ENCODE measurements at places on chromosomes 1 and 21.

DNA sequence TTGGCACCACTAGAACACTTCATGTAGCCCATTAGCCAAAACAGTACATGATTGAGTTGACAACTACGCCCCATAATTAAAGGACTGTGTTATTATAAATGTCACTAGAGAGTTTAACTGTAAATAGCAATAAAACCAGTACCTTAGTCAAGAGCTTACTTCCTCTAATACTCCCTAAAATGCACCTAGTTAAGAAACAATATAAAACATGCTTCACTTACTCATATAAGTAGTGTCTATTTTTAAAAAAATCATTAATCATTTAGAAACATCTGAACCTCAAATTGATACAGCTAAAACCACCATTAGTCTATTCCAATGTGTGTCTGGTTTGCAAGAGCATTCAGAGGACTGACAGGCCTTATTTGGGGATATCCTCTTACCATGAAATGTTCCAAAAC is 25.3 kb downstream of the PTP4A2 start:
- DNase-seq: no peak

GRCh38 chr1:45246760-45247159 is 40.4 kb upstream of the ZSWIM5 start:
- no peak for DNase-seq

DNA sequence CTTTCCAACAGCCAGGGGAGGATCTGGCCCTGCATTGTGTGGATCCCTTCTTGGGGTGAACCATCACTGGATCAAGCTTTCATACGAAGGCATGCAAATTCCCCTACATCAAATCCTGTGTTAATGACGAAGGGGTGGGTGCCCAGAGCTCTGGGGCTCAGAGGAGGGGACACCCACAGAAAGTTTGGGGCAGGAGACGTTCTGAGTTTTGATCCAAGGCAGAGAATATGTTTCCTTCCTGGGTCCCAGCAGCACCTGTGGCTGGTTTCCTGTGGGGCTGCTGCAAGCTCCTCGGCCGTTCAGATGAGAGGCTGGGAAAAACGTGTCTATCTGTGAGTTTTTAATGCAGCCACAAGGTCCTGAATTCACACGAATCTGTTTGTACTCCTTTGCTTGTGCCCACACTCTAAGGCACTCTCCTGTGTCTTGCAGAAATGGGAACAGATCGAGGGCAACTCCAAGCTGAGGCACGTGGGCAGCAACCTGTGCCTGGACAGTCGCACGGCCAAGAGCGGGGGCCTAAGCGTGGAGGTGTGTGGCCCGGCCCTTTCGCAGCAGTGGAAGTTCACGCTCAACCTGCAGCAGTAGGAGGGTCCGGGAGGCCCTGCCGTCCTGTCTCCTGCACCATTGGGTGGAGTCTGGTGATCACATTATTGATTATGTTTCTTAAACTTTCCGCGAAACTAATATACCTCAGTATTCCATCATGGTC is 147.1 kb downstream of the PGBD5 start:
- no peak for DNase-seq

GRCh38 chr1:169472738-169473137 is 13.0 kb downstream of the SLC19A2 start:
- DNase-seq: no peak

DNA sequence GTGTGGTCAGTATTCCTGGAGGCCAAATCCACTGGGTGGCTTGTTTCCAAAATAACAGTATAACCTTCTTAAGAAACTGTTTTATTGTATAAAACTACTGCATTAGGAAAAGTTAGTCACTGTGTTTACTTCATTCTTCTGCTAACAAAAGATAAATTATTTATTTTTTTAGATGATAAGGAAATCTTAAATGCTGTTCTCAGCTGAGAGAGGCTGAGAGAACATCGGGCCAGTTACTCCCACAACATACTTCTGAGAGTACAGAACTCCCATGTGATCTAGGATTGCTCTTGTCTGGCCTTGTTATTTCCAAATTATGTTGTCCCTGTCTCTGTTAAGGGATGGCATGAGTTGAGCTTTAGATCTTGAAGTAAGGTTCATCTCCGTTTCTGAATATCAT is 96.7 kb upstream of the CXADR start:
- DNase-seq: no peak

DNA sequence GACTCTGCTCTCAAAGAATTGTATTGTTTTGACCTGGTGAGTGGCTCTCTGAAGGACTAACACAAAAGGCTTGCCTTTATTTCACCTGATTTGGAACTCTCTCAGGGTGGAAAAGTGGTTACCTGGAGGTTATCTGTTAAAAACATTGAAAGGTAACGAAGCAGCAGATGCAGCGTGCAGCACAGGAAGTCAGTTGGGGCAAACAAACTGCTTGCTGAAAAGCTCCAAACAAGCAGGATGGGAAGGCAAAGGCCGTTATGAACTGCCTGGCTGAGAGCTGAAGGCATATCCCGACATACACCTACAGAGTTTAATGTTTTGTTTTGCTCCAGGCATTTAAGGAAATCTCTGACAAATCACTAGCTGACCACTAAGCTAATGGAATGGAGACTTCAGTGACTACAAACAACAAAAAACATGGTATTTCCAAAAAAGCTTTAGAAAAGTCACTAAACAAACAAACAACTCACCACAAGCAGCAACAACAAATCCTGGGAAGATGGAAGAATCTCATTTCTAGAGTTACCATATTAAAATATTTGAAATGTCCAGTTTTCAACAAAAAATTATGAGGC is 44.3 kb upstream of the BATF3 start:
- DNase-seq: no peak

DNA sequence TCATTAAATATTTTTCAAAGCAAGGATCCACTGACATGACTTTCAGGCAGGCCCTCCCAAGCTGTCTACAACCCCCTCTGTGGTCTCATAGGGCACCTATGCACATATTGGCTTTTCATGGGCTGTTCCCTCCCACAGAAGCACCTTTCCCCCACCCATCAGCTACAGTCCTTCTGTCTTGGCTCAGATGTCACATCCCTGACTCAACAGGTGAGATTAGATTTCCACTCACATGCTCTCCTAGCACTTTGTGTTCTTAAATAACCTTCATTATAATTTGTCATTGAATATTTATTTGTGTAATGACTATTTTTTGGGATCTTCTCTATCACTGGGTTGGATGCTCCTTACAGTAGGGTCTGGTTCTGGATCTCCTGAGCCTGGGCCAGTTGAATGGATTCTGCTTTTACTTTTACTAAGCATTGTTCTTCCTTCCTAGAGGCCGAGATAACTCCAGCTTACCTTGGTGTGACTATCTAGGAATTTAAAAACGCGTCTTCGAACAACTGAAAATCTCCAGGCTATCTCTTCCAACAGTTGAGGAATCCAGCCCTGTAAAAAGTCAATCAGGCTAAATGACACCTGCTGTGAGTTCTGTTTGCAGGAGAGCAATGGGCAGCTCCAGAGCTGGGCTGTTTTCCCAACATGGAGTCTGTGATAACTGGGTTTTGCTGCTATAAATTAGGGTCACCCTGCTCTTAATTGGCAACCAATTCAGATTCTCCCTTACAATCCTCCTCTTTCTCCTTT is 16.2 kb downstream of the ROR1 start:
- no peak for DNase-seq

DNA sequence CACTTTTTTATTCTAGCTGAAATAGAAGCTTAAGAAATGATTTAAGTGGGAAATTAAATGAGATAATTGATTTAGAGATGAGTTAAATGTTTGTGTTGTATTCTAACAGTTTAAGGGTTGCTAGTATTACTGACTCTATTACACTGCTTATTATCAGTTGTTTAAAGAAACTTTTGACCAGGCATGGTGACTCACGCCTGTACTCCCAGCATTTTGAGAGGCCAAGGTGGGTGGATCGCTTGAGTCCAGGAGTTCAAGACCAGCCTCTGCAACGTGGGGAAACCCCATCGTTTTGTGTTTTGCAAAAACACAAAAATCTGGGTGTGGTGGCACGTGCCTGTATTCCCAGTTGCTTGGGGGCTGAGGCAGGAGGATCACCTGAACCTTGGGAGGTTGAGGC is 14.2 kb downstream of the CLIC4 start:
- DNase-seq: no peak

DNA sequence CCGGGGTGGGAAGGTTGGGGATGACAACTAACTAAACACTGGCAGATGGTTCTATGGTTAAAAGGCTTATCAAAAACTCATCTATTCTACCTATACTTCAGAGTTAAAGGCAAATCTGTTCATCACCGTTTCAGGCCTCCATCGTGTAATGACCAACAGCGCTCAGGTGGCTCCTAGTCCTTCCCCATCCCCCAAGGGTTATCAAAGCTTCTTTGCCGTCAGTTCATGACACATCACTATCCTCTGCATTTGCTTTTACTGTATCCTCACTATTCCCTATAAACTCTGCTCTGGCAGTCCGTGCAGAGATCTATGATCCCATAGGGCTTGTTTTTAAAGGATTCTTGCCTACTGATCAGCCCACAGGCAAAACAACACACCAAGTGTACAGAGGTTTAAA is 8.2 kb downstream of the HMGN1 start:
- no peak for DNase-seq

GRCh38 chr1:222387007-222387814 is 160.7 kb downstream of the HHIPL2 start:
- DNase-seq: no peak

DNA sequence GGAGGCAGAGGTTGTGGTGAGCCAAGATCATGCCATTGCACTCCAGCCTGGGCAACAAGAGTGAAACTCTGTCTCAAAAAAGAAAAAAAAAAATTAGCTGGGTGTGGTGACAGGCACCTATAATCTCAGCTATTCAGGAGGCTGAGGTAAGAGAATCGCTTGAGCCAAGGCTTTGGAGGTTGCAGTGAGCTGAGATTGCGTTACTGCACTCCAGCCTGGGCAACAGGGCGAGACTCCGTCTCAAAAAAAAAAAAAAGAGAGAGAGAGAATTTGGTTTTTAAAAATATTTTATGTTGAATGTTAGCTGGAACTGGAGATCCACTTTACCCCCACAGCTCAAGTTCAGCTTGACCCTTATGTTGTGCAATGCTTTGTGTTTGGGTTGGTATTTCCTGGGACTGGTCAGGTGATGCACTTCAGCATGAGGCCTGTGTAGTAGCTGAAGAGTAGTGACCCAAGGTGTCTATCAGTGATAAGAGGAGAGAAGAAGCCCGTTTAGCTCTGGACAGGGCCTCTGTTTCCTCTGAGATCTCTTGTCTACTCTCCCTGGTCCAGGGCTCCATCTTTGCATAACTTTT is 36.8 kb upstream of the MACF1 start:
- no peak for DNase-seq

- DNase-seq: no peak
These were observed 674 bp upstream of the HES5 start for GRCh38 chr1:2530513-2531361.

DNA sequence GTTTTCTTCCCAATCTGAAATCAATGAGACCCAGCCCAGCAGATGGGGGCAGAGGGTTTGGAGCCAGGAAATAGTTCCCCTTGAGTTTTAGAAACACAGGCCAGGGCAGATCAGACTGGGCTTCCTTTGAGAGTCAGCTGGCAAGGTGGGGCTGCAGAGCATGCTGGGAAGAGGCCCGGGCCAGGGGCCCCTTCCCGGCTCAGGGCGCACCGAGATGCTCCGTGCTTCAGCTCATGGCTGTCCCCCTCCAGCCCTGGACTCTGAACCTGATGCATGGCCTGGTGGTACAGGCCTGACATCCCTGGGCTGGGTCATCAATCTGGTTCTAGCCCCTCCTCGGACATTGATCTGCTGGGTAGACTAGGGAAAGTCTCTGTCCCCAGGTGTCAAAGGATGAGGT is 65.1 kb upstream of the RUNX3 start:
- DNase-seq: no peak

DNA sequence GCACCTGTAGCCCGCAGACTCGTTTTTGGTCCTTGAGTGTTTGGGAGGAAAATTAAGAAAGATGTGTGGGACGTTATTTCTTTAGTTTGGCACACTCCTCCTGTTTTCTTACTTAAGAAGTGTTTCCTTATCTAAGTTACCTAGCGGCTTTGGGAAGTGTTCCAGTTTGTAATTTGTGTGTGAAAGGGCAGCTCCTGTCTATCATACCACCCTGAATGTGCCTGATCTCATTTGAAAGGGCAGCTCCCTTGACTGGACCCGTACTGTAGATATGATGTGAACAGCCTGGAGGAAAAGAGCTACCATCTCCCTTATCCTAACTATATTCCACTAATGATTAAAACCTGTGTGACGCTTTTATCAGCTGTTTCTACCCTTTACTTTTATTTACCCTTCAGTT is 314.3 kb downstream of the CHRM3 start:
- DNase-seq: no peak

- no peak for DNase-seq
These were observed 61.4 kb upstream of the KIRREL1 start for GRCh38 chr1:157932069-157932468.

DNA sequence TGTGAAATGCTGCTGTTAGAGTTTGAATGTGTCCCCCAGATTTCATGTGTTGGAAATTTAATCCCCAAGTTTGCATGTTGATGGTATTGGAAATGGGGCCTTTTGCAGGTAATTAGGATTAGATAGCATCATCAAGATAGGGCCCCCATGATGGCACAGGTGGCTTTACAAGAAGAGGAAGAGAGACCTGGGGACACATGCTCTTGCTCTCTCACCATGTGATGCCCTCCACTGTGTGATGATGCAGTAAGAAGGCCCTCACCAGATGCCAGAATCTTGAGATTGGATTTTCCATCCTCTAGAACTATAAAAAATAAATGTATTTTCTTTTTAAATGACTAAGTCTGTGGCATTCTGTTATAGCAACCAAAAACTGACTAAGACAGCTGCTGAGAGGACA is 57.0 kb upstream of the NEK7 start:
- DNase-seq: no peak

- peak; percentile 84 for DNase-seq
These were observed 1.6 kb upstream of the MMP23B start for GRCh38 chr1:1630191-1630964.

GRCh38 chr1:155001425-155001674 is 1.3 kb upstream of the ZBTB7B start:
- DNase-seq: no peak

DNA sequence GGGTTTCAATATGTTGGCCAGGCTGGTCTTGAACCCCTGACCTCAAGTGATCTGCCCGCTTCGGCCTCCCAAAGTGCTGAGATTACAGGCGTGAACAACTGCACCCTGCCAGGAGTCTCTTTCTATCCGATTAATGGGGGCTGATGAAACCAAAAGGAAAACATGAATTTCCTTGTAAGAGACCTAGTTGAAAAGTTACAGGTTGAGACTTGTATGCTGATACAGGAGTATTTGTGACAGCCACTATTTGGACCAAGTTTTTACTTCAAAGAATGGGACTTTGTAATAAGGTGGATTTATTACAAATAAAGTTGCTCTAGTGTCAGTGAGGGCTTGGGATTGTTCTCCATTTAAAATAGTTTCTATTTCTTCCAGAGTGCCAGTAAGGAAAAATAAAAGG is 43.6 kb upstream of the TMEM61 start:
- DNase-seq: no peak

- no peak for DNase-seq
These were observed 47.8 kb upstream of the ECE1 start for GRCh38 chr1:21337928-21338572.

GRCh38 chr1:7636795-7637526 is 134.1 kb upstream of the VAMP3 start:
- DNase-seq: no peak

- DNase-seq: no peak
These were observed 48.7 kb downstream of the UCK2 start for GRCh38 chr1:165876121-165876520.

- no peak for DNase-seq
These were observed 32.7 kb downstream of the HSD17B7 start for GRCh38 chr1:162823231-162823630.

All from stimulated activated CD4-positive, alpha-beta T cell treated with anti-CD3 and anti-CD28 coated beads, TNF-alpha, amount 100 ng/mL, for 1 hour (primary cell).